ENCODE measurements at places on chromosomes 2 and 18. TPM values are rescaled to one million over a fixed set of nuclear protein-coding genes. Genes with fewer than 3 reads are reported as not detected.

DNA sequence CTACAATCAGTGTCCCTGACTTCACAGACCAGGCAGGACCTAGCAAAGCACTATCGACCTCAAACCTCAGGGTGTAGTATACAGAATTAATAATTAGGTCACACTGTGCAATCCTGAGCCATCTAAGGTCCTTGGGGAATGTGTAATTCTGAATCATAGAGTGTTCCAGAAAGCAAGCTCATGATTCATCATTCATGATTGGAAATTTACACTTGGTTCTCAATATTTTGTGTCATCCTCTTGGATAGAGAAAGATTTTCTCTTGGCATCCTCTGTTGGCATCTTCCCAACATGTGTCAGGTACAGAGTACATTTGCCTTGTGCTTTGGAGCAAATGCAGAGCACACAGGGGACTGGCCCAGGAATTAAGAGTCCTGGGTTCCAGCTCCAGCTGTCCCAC is 245.0 kb upstream of the NT5C1B start:
- DNase-seq, result no peak

DNA sequence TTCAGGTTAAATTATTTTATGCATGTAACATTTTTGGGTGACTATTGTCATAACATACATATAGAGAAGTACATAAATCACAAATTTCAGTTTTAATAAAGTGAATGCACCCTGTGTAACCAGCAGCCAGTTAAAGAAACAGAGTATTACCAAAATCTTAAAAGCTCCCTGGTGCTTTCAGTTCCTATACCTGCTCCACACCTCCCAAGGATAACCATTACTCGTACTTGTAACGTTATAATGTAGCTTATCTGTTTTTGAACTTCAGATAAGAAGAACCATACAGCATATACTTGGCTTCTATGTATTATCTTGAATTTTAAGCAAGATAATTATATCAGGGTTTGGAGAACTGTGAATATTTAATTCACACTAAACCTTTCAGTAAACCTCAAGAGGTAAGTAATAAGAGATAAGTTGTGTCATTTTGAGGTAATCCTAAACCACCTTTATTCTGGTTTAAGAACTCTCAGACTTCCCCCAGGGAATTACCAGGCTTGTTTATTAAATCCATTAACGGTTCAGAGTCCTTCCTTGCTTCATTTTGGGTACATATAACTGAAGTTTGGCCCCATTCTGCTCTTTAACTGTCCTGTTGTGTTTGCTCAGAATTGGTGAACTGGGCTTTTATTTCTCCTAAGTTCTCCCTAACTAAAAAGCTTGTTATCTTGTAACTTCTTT is 58.6 kb downstream of the LCLAT1 start:
- no peak for DNase-seq

- DNase-seq, result no peak
Observed at GRCh38 chr2:214808981-214809750, at the start of gene BARD1. TSS of gene BARD1 (minus strand) at chr2:214809683. CDS start at chr2:214809569, 114 bp downstream.

DNA sequence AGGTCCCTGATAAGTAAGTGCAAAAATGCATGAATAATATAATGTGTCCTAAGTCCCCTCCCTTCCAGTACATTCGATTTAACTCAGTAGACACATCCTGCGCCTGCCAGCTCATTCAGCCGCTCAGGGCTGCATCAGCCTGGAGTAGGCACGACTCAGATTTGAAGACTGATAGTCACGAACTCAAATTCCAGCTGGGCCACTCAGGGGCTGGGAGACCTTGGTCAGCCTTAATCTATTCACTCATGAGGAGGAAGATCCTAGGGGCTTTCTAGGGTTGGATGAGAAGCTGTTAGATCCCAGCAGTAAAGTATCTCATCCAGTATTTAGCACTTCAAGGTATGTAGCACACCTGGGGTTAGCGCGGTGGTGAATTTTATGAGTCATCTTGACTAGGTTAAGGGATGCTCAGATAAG is 98.9 kb upstream of the ODC1 start:
- no peak for DNase-seq

The SIX2 gene
- 0.91 TPM for polyA plus RNA-seq

Data from right lung (tissue), 10 donors.